GM12891 (cell line): ENCODE measurements at places on chromosomes 6 and 20.

DNA sequence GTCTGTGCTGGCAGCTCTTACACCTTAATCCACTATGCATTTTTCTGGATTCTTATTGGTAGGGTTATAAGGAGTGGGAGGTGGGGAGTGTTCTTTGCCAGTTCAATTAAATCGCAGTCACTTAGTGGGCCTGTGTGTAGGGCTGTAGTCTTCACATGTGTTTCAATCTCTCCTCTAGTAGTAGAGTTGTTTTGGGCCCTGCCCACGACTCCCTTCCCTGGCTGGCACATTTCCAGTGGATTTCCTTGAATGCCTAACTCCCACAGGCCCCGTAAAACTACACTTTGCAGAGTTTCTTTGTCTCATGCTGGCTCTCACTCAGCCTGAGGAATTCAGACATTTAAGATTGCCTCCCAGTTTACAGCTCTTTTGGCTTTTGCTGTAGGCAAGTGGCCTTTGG is 414.0 kb upstream of the OPRM1 start:
- DNase-seq = no peak

DNA sequence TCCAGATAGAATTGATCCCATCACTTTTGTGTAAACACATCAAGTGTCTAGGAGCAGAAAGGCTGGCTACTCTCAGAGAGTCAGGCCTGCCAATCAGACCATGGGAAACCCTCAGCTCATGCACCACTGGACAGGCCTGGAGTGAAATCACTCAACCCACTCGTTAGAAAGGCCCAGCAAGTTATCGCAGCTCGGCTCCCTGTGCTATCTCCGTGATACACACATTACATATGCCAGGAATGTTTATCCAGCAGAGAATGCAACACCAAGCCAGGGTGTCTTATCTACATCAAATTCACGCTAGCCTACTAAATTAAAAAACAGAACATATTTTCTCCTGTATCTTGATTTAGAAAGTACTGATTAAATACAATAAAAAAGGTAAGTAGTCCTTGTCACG is 232.4 kb upstream of the FOXQ1 start:
- DNase-seq = no peak

GRCh38 chr6:123994891-123995635 is 191.4 kb downstream of the NKAIN2 start:
- DNase-seq = no peak

DNA sequence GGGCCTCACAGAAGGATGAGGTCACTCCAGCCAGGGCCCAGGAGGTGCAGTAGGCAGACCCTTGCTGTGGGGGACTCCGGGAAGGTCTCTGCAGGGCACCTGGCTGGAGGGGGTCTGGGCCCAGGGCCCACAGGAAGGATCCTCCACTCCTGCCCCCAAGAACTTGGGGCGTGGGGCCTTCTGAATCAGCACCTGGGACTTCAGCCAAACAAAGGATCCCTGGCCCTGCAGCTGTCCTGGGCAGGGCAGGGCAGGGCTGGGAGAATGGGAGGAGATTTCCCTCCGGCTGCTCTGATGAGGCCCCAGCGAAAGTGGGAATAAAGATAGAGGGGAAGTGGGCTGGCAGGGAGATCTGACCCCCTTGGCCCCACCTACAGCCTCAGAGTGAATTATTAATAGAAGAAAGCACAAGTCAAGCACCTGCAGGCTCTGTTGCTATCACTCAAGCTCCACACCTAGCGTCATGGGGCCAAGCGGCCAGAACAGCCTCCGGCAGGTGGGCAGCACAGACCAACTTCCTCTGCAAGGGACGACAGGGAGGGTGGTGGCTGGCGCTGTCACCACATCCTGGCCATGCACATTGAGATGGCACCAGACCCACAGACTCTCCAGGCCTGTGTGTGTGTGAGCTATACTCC is 61.6 kb upstream of the MRPS10 start:
- DNase-seq = no peak

DNA sequence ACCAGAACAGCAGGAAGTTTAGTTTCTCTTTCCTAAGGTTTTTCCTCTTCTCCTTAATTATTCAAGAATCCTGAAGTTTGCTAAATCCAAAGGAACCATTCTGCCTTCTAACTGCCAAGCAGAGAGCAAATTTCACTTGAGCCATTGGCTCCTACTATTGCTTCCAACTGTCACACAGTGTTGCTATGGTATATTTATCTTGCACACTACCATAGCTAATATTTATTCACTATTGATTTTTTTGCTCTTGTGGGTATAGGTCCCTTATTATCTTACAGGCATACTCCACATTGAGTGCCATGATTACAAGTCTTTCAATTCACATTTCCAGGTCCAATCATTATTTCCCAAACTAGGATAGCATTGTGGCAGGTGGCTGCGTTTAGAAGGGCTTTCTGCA is 266.7 kb upstream of the FLRT3 start:
- no peak for DNase-seq

DNA sequence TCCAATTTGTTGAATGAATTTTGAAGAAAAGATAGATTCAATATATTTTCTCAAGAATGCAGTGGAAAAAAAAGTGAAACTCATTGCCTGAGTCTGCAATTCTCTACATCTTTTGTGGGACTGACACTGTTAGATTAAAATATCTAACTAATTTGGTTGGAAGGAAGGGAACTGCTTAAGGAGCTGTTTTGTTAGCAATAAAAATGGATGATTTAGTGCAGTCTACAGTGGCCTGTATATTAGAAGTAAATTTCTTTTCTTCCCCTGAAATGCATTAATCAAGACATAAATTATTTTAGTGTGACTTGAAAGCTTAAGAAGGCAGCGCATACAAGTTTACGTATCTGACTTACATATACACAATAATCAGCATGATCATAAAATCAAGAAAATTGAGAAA is 1332.6 kb downstream of the EPHA7 start:
- no peak for DNase-seq

GRCh38 chr20:51184289-51184688 is 161.4 kb upstream of the KCNG1 start:
- no peak for DNase-seq

DNA sequence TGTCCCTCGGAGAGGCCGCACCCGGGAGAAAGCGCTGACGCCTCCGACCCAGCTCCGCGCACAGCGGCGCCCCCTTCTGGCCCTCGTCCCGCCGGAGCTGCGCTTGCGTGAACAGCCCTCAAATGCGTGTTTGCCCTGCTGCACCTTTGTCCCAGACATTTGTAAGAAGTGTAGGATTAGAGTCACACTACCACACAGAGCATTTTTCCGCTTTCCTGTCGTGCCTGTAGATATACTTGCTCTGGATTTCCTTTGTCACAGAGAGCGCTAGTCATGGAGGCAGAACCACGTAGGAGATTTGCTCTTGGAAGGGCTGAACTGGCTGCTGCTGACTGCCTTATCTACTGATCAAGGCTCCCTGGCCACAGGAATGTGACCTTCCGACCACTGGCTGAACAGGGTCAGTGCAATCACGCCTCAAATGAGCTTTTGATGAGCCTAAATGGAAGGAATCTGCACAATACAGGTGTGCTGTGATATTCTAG is 62.3 kb downstream of the PAX1 start:
- DNase-seq = no peak

DNA sequence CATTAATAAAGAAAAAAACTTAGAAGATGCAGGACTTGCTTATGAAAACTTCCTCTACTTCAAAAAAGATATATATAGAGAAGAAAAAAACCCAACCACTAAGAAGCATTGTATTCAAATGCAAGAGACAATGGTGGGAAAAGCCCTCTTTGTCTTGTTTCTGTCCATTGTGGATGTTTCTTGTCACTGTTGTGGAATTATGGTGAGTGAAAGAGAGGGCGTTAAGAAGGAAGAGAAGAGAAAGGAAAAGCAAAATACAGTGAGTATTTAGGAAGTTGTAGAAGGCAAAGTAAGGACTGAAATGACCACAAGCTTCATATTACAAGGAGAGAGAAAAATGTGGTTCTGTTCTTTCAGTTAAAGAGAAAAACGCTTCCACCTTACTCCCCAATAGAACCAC is 14.1 kb upstream of the THBD start:
- no peak for DNase-seq

- DNase-seq = no peak
These were observed 98.9 kb downstream of the BCKDHB start for GRCh38 chr6:80205404-80205803.

- DNase-seq = no peak
These were observed 28.9 kb downstream of the TREM1 start for GRCh38 chr6:41257369-41258195.

DNA sequence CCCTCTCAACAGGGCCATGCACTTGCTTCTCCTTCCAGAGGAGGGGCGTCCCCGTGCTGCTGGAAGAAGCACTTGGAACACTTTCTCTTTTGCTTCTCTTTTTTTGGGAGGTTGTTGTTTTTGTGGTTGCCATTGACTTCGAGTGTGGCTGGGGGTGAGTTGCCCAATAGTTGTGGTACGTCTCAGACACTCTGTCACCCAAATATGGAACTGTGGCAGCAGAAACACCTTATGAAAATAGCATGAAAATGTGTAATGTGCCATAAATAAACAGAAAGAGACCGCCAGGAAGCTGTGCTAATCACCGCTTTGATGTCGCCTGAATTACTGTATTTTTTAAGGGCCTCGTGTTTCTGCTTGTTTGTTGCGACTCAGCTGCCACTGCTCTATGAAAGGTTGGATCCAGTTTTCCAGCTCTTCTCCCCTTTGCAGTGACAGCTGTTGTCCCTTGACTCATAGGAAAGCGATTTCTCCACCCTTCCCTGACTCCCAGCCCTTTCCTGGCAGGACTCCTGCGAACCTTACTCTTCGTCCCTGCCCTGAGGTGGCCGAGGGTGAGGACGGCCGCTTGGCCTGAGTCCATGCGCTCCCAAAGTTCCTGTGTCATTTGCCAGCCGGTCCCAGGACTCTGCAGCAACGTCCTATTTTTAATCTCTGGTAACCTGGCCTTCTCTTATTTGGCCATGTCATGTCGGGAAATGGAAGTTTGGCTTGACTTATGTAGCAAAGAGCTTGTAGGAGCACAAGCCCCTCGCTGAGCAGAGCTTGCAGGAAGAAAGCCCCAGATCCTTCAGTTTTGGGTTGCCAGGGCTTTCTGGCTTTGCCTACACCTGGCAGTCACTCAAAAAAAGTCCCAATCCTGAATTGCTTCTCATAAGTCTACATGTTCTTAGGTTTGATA is 694.6 kb downstream of the QKI start:
- no peak for DNase-seq

DNA sequence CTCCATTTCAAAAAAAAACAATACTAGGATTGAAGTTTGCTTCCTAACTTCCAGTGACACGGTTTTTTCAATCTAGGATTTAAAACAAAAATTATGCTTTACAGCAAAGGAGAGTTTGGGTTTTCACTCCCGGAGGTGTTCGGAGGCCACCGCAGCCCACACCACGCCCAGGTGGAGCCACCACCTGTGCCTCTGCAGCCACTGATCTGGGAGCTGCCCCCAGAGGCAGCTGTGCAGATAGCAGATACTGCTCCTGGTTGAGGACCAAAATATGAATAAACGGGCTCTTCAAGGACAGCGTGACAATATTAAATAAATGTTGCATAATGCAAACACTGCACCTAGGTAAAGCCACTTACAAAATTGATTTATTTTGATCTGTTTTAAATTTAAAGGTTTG is 30.2 kb downstream of the DLL1 start:
- no peak for DNase-seq

GRCh38 chr6:118581489-118581959 is 33.4 kb downstream of the PLN start:
- no peak for DNase-seq

DNA sequence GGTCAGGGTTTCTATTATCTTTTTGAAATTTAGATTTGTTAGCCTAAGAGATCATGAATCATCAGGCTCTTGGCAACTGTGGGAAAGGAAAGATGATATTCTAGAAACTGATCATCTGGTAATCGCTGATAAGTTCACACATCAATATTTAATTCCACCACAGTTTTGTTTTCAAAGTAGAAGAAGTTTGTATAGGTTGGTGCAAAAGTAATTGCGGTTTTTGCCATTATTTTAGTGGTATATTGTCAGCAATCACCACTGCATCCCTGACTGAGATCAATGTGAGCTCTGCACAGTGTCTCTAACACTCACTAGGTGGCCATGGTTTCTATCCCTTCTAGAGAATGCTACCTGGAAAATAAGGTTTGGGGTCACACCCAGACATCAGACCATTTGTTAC is 17.0 kb upstream of the PXDC1 start:
- DNase-seq = no peak

GRCh38 chr20:63172726-63173125 is 43.2 kb downstream of the YTHDF1 start:
- no peak for DNase-seq

GRCh38 chr6:111536910-111537527 is 54.0 kb upstream of the REV3L start:
- no peak for DNase-seq

DNA sequence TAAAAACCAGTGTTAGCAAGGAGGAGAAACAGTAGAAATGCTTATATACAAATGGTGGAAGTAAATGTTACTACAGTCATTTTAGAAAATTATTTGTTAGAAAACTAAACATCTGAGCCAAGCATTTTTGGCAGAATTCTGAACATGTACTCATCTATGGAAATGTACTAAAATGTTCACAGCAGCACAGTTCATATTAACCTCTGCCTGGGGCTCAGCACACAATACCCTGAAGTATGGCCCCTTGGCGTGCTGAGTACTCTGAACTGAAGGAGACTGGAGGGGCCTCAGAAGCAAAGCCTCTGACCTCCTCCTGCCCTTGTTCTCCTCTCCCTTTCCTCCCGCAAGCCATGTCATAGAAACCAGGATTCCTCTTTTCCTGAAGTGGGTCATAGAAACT is 66.2 kb upstream of the RALGAPA2 start:
- DNase-seq = no peak

- DNase-seq = no peak
These were observed 44.8 kb downstream of the ATRN start for GRCh38 chr20:3515379-3516170.

GRCh38 chr6:4059115-4059777 is 19.7 kb downstream of the FAM217A start:
- DNase-seq = no peak

- no peak for DNase-seq
These were observed 41.7 kb downstream of the PHF3 start for GRCh38 chr6:63677282-63677681.

DNA sequence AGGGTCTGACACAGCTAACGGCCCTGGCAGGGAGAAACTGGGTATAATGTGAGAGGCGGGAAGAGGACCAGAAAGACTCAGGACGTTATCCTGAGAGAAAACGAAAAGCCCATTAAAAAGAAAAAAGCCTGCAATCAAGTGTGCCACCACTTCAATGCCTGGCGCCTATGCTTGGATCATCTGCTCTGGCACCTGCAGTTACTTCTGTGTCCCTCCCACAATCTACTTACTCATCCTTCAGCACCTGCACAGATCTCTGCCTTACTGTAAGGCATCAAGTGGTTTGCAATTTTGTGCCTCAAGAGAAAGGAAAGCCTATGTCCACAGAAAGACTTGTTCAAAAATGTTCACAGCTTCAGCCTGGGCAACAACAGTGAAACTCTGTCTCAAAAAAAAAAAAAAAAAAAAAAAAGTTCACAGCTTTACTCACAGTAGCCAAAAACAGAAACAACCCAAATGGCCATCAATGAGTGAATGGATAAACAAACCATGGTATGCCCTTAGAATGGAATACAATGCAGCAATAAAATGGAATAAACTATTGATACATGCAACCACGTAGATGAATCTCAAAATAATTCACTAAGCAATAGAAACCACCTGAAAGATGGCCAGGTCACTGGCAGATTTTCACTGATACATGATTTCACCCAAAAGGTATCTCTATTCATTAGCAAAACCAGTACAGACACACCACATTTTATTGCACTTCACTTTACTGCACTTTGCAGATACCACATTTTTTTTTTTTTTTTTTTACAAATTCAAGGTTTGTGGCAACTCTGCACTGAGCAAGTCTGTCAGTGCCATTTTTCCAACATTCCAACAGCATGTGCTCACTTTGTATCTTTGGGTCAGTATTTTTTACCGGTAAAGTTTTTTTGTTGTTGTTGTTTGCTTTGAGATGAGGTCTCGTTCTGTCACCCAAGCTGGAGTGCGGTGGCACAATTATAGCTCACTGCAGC is 48.6 kb downstream of the ABHD12 start:
- no peak for DNase-seq
